ENCODE measurements at places on chromosomes 6 and 20. TPM values are rescaled to one million over a fixed set of nuclear protein-coding genes. Genes with fewer than 3 reads are reported as not detected.
A peak's percentile ranks its signal among the peaks of the same experiment; 100 is the strongest.

Gene XKR7
- not detected for total RNA-seq

Gene LST1
- total RNA-seq: not detected

Gene TNFRSF6B
- 1.1 TPM for total RNA-seq

Gene ELOVL5
- 42.3 TPM for total RNA-seq

Gene C6orf15
- not detected for total RNA-seq

Gene SLC17A3
- total RNA-seq: not detected

Gene CRISP3
- total RNA-seq: not detected

Gene KIAA0408
- total RNA-seq: 0.90 TPM

Gene TUBB2B
- 13.3 TPM for total RNA-seq

- DNase-seq: no peak
Measured at GRCh38 chr6:37131104-37131959, 38.6 kb upstream of the PIM1 start.

- DNase-seq: no peak
Measured at GRCh38 chr6:89353702-89354392, 1.3 kb upstream of the UBE2J1 start.

GRCh38 chr20:61291166-61291829 lies 39.2 kb downstream of the CDH4 start:
- no peak for DNase-seq

DNA sequence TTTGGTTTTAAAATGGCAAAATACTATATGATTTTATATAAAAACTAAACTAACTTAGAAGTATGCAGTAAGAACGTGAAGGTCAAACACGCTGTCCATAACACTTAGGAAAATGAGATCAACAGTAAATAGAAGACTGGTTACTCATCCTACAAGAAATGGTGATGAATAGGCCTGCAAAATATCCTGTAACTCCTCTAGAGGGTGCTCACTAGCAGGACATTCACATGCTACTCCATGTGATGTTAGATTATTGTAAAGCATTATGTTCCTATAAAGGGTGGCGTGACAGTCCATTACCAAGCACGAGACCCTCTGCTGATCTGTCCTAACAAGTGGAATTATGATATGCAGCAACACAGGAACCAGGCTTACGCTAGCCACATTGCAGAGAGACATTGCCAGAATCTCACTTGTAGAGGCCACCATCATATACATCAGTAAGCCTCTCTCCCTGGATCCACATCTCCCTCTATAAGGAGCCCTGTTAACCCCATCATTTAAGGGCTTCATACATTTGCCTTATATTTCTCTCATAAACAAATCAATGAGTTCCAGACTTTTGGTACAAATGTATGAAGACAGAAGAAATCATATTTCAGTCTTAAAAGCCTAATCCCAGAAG lies 18.0 kb upstream of the DEFB129 start:
- peak; percentile 79 for DNase-seq

GRCh38 chr20:53925651-53926401 lies 144.6 kb downstream of the BCAS1 start:
- DNase-seq: no peak

GRCh38 chr6:151004383-151005024 lies 139.0 kb downstream of the MTHFD1L start:
- peak; percentile 95 for DNase-seq

- no peak for DNase-seq
Measured at GRCh38 chr6:45535933-45536332, 158.2 kb upstream of the SUPT3H start.

DNA sequence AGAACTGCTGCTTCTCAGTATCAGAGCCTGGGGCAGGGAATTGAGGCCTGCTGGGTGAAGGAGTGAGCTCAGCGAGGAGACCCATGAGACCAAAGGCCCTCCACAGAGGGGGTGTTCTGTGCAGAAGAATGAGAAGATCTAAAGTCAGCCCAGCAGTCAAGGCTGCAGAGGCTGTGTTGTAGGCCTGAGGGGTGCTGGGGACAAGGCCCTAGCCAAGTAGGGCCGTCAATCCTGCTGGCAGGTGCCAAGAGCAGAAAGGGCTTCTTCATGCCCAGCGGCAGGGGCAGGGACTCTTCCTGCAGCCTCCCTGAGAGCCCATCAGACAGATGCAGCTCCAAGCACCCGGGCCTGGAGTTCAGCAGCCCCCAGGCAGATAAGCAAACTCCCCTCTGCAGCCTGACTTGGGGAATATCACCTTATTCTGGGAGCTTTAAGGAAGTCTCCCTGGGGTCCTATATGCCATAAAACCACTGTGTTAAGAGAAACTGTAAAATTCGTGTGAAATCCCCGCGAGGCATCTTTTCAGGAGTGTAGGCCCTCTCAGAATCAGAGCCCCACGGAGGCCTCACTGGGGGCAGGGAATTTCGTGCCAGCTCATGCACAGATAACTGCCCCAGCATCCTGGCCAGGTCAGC lies 9.0 kb downstream of the CCDC167 start:
- no peak for DNase-seq

DNA sequence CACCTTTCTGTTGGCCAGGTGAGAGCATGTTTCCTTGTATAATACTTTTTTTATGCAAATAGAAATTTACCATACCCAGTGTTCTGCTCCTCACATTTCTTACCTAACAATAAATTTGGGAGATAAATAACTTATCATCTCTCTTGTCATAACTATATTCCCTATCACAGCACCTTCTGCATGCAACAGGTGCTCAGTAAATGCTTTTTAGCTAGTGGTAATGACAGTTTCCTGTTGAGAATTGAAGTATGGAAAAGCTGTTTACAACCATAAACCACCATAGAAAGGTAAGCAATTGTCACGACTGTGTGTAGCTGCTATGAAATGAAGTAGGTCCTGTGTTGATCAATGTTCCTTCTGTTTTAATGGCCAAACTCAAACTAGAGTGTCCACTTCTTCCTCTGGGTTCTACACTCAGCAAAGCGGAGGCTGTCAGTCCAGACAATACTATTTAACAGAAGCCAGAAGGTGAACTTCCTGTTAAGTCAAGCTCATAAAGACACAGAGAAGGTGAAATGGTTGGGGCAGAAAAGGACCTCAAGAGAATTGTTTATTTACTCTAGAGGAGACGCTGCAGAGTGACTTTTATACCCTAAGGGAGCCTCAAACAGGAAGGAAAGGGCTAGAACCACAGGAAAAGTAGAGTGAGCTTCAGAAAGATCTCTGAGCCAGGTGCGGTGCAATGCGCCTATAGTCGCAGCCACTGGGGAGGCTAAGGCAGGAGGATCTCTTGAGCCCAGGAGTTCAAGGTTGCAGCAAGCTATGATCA lies 84.0 kb upstream of the SLC22A16 start:
- no peak for DNase-seq

DNA sequence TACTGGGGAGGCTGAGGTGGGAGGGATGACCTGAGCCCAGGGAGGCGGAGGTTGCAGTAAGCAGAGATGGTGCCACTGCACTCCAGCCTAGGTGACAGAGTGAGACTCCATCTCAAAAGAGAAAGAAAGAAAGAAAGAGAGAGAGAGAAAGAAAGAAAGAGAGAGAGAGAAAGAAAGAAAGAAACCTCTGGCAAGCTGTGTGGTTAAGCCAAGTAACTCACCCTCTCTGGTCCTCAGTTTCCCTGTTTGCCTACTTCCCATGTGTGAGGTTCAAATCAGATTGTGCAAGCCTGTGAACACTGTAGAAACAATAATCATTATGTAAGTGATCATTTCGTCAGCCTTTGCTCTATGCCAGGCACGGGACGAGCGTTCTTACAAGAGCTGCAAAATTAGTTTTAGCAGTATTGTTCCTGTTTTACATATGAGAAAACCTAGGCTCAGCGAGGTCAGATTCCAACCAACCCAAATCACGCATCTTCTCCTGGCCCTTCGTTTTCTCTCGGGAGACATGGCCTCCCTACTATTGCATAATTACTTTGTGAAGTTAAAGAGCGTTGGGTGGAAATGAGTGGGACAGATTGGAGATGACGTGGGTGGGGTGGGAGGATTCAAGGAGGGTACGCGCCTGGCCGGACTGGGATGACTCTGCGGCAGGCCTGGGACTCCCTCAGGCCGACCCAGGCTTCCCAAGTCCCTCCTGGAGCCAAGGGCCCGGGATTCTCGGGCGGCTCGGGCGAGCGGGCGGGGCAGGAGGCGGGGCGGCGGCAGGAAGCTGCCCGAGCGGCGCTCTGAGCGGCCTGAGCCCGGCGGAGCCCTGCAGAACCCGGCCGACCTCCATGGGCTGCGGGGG lies at the start of gene SNX21:
Gene SNX21, plus strand, starts transcription at position 770 of the 853 bp plus-strand sequence. CDS start 121 bp downstream, outside the sequence.
- peak; percentile 94 for DNase-seq

DNA sequence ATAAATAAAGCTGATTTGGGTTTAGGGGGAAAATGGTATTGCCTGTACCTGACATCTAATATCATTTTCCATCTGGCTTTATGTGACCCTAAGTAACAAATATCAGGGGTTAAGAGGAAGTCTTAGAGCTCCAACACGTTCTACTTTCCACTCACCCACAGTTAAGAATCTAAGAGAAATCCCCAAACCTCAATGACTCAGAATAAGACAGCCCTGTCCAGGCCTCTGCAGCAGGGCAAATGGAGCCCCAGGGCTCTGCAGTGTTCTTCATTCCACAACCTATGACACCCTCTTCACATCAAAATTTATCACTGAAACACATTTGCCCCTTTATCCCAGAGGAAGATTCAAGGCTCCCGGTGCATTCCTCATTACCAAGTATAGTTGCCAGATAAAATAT lies 20.3 kb upstream of the TENT5A start:
- peak; percentile 62 for DNase-seq

GRCh38 chr20:17495826-17496225 lies 35.4 kb downstream of the BFSP1 start:
- no peak for DNase-seq

GRCh38 chr6:36694616-36695015 lies 3.0 kb upstream of the RAB44 start:
- DNase-seq: no peak

DNA sequence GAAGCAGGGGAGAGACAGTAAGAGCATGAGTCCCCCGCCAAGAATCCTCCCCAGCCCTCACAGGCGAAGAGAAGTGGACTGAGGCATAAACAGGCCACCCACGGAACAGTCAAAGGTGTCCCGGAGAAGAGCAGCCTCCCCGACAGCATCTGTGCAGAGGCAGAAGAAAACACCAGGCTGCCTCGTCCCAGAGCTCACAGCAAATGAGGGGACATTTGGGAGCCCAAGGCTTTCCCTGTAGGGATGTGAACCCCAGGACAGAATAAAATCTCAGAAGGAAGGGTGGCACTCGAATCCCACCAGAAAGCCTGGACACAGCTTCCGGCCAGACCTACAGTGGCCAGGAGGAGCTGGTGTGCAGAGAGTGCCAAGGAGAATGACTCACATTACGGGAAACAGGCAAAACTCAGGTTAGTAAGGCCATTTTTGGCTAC lies 90.4 kb downstream of the DLL1 start:
- DNase-seq: peak; percentile 13

DNA sequence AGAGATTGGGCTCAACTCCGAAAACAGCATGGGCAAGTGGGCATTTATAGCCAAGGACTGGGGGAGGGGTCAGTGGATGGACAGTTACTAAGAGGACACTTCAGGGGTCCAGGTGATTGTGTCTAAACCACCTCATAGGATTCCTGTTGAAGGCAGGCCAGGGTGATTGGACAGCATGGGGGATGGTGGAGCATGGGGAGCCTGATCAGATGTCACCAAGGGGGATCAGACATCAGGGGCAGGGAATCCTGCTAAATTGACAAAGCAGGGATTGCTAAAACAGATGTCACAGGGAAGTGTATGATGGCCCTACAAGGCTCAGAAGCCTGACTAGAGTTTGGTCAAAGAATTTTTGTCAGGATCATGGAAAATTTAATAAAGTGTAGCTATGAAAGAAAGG lies 2.4 kb upstream of the PYGB start:
- no peak for DNase-seq

Measured in IMR-90 (cell line).